HAP-1 (cell line): ENCODE measurements at places on chromosomes 11 and 22.

DNA sequence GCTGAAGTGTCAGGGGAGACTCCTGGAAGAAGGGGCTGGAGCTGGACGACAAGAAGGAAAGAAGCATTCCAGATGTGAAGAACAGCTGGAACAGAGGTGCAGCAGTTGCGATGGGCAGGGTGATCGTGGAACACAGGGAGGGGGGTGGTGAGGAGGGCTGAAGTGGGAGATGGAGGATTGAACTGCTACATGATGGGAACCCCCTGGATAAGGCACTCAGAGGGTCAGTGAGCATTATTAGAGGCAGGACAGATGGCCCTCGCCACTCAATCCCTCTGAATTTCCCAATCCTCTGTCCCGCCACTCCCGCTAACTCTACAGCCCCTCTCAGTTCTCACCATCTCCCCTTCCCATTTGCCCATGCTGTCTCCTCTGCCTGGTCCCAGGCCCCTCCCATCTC lies 14.0 kb downstream of the SERPINH1 start:
- no peak for DNase-seq

- DNase-seq = no peak
Observed at GRCh38 chr11:22807855-22808570, 21.6 kb downstream of the SVIP start.

GRCh38 chr11:4699697-4700435 lies 2.2 kb upstream of the OR51E2 start:
- no peak for DNase-seq

GRCh38 chr11:65266210-65266609 lies 4.4 kb downstream of the POLA2 start:
- no peak for DNase-seq
